ENCODE measurements at places on chromosomes 5 and 9.

GRCh38 chr5:159106193-159106568, 6.5 kb upstream of the EBF1 start:
- DNase-seq, result no peak

DNA sequence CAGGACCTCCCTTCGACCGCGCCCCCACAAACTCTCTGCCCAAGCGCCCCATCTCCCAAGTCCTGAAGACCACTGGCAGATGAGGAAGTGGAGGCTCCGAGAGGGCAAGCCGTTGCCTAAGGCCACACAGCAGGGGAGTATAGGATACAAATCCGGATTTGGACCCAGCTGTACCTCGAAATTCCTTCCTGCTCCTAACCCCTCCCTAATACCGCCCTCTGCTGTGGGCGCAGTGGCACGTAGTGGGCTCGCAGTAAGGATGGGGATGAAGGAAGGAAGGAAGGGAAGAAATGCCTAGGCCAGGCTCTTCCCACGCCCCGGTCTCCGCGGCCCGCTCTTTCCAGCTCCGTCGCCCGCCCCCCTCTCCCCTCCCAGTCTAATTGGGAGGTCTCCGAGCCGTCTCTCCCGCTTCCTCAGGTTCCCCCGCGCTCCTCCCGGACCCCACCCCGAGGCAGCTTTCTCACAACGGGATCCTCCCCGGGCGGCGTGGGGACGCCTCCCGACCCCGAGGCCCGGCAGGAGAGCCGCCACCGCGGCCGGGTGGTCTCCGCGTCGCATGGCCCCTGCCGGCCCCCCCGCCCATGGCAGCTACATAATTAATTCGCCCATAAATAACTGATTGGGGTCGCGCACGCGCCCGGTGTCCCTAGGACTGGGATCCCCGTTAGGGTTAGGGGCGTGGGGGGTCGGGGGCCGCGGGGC, 138.9 kb downstream of the C9orf50 start:
- no peak for DNase-seq

DNA sequence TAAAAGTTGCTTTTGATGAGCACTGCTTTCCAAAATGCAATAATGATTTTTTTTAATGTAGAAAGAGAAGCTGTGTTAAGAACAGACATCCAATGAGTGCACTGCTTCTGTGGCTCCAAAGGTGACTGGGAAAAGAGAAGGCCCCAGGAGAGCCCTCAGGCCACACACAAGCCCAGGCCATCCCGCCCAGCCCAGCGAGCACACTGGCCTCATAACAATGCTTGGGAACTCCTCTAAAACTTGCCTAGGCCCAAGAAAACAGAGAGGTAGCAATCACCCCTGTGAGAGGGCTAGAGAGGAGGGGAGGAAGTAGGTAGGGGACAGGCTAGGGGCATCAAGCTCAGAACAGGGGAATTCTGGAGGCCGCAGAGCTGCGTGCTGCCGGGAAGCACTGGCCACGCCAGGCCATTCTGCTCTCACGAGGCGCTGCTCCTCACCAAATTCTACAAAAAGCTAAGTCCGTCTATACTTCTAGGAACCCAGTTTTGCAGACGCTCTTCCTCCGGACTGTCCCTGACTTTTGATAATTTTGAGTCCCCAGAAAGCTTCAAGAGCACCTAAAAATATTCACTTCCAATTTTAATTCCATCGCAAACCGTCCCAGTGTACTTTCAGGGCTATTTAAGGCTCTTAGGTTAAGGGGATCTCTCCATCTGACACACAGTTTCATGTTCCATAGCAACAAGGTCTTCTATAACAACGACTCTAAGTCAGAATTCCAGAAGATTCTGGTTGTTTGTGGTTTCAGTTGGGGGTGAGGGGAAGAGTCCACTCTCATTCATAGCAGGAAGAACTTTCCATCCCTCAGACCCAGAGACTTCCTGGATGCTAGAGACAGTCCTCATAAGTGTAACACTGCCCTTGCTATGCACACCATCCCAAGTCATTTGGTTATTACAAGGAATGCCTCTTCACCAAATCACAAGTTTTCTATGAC, 51.0 kb downstream of the HABP4 start:
- no peak for DNase-seq

- DNase-seq, result no peak
These were observed 90.1 kb downstream of the THBS4 start for GRCh38 chr5:80125022-80125961.

GRCh38 chr9:88373045-88373444, 15.2 kb upstream of the SPIN1 start:
- DNase-seq, result no peak

- peak; percentile 81 for DNase-seq
These were observed 588 bp downstream of the TRAF2 start for GRCh38 chr9:136886610-136887597.

DNA sequence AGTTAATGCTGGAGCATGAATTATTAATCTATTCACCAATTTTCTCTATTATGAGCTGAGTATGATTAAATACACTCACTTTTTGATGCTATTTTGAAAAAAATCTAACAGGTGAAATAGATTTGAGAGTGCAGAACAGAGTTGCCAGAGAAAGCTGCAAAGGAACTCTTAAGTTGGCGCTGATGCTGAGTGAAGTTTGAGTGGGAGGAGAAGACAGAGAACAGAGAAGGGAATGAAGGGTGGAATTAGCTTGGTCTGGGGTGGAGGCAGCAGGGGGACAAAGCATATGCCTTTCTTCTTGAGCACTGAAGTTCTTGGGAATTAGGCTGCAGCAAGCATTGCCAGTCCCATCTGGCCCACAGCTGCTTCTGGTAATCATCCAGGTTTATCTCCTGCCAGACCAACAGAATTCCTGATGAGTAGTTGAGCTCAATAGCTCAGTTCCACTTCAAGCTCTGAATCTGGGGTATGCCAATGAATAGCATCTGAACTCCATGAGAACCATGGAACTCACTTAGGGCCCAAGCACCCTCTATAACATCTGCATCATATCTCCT, 290.1 kb downstream of the HINT1 start:
- no peak for DNase-seq

- DNase-seq, result no peak
These were observed 56.8 kb downstream of the TRIO start for GRCh38 chr5:14199902-14200301.

- no peak for DNase-seq
These were observed 41.3 kb downstream of the VPS13A start for GRCh38 chr9:77218612-77219011.

DNA sequence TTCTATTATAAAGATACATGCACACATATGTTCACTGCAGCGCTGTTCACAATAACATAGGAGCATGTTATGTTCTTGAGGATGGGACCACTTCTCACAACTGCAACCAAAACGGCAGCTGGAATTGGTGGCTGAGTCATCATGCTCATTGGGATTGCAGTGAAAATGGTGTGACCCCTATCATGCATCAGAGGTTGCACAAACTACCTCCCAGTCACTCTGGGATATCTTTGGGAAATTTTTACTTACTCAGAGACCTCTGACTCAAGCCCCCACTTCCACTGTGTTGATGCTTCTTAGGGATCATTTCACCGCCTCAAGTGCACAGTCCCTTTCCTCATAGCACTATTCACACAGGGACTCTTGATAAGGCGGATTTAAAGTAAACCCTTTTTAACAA, 474.1 kb downstream of the BNC2 start:
- DNase-seq, result no peak

DNA sequence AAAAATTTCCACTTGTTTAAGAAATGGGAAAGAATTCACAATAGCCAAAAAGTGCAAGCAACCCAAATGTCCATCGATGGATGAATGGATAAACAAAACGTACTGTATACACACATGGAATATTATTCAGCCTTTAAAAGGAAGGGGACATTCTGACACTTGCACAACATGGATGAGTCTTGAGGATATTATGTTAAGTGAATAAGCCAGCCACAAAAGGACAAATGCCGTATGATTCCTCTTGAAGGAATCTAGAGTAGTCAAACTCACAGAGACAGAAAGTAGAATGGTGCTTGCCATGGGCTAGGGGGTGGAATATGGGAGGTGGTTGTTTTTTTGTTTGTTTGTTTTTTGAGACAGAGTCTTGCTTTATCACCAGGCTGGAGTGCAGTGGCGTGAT, 3.8 kb upstream of the ATP6V0E1 start:
- DNase-seq, result no peak

Measured in ecto neural progenitor cell (in vitro differentiated cells).